ENCODE measurements at places on chromosomes 11 and 22.

GRCh38 chr11:127059750-127060149, 59.2 kb upstream of the KIRREL3 start:
- no peak for DNase-seq

GRCh38 chr11:7892059-7892699, 38.9 kb downstream of the OR10A6 start:
- no peak for DNase-seq

DNA sequence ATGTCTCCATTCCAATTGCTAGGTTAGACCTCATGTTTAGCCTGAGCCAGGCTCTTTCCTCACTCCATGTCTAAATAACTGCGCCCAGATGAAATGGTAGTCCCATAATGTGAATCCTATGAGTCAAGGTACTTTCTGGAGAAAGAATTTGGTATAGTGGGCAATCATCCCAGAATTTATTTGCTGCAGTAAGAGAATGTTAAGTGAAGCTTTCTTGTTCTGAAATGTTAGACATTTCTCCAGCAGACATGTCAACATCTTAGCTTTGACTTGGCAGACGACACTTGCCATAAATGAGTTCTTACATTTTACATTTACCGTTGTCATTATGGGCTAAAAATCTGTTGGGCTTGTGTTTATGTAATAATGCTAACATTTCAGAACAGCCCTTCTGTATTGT, 165.2 kb downstream of the PGR start:
- no peak for DNase-seq

- no peak for DNase-seq
Observed at GRCh38 chr11:47607380-47607779, 13.2 kb upstream of the C1QTNF4 start.

GRCh38 chr22:38861170-38861876, 10.7 kb downstream of the CBX6 start:
- DNase-seq, result no peak

DNA sequence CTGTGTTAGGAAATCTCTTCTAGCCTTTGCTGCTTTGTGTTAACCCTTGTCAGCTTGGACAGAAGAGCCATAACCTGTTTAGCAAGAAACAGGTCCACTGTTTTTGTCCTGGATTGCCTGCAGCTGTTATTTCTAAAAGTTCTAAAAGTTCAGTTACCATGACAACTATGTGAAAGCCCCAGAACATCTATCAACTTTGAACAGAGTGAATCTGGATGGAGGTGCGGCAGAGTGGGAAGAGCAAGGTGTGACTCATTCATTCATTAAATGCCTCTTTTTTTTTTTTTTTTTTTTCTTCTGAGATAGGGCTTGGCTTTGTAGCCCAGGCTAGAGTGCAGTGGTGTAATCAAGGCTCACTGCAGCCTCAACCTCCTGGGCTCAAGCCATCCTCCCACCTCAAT, 50.5 kb downstream of the RBX1 start:
- no peak for DNase-seq

- DNase-seq, result no peak
Observed at GRCh38 chr11:121099885-121100284, 1.2 kb upstream of the TECTA start.

GRCh38 chr11:767238-767637, 10.0 kb downstream of the GATD1 start:
- DNase-seq, result no peak

DNA sequence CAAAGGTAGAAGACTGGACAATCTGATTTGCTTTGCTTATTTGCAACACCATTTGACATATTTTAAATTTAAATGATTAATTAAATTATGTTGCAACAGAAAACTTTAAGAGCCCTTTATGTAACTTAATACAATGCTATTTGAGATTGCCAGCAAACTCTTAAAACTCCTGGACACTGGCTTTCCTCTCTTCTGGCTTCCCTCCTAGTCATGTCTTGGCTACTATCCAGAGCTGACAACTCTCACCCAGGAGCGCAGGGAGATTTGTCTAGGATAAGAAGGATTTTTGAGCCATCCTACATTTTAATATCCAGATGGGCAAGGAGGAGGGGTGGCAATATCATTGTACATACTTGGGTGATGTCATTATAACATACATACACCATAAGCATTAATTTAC, 134.3 kb downstream of the ELP4 start:
- DNase-seq, result no peak

DNA sequence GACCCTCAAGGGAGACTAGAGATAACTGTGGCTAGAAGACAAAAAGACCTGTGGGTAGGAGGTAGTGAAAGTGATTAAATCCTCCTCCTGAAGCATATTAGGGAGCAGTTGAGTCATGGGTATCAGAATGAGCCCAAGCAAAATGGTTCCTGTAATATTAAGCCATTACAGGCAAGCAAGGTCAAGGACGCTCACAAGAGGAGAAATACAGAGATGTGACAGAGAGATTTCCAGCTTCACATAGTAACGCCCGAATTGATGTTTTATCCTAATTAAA, 77.7 kb downstream of the FAM76B start:
- no peak for DNase-seq

DNA sequence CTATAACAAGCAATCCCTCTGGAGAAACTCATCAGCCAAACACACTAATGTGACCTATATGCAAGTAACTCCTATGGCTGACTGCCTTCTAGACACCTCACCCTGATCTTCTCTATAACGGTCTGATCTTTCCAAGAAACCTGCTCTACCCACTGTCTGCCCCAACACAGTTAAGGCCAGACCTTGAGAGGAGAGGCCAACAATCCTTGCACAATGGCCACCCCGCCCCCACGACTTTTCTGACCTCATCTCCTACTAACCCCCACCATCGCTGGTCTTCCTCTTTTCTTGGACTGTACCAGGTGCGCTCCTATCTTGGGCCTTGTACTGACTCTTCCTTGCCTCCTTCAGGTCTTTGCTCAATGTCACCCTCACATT, 12.5 kb downstream of the HIRA start:
- no peak for DNase-seq

DNA sequence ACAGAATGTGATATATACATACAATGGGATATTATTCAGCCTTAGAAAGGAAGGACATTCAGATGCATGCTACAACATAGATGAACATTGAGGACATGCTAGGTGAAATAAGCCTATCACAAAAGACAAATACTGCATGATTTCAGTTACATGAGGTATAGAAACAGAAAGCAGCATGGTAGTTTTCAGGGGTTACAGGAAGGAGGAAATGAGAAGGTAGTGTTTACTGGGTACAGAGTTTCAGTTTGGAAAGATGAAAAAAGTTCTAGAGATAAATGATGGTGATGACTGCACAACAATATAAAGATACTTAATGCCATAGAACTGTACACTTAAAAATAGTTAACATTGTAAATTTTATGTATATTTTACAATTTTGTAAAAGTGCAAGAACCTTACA, 266.7 kb upstream of the C11orf87 start:
- DNase-seq, result no peak

- no peak for DNase-seq
Observed at GRCh38 chr11:58796333-58796732, 48.2 kb downstream of the GLYATL2 start.

DNA sequence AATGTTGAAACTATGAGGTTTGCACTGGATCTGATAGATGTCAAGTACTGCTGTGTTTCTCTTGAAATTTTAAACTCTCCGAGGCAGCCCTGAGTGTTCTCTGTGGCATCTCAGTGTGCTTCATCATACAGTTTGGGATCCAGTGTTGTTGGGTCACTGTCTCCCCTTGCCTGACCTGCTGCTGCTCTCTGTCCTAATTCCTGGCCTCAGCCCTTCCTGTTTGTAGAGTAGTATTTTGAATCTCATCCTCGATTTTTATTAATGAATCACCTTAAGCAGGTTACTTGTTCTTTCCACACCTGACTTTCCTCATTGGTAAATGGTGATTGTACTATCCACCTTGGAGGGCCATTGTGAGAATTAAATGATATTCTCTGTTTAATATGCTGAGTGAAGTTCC, 70.7 kb upstream of the PAX6 start:
- no peak for DNase-seq

GRCh38 chr11:43145653-43146052, 166.1 kb upstream of the API5 start:
- DNase-seq, result no peak

- DNase-seq, result no peak
Observed at GRCh38 chr22:19446603-19447329, 745 bp downstream of the C22orf39 start.

DNA sequence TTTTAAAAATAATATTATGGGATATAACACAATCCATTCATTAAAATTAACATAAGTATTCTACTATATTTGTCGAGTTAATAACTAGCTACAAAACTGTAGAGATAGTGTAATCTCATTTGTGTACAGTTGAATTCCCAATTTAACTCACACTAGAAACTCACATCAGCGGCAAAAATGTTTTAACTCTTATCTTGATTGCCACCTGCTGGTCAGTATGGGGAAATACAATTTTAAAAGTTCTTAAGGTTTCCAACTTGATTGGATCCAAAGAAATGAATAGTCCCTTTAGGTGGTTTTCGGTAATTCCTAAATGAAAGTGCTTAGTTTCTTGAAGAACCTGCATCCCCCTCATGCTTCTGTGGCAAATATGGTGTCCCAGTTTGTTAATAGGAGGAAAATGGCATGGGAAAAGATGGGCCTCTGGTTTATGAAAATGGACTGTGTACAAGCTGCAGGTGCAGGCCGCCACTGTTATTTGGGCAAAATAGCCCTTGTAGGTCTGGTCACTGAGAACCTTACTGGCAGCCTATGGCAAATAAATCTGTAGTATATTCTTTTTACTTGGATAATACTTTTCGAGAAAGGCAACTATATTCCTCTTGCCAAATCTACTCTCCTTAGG, 33.7 kb upstream of the SLC17A6 start:
- no peak for DNase-seq

DNA sequence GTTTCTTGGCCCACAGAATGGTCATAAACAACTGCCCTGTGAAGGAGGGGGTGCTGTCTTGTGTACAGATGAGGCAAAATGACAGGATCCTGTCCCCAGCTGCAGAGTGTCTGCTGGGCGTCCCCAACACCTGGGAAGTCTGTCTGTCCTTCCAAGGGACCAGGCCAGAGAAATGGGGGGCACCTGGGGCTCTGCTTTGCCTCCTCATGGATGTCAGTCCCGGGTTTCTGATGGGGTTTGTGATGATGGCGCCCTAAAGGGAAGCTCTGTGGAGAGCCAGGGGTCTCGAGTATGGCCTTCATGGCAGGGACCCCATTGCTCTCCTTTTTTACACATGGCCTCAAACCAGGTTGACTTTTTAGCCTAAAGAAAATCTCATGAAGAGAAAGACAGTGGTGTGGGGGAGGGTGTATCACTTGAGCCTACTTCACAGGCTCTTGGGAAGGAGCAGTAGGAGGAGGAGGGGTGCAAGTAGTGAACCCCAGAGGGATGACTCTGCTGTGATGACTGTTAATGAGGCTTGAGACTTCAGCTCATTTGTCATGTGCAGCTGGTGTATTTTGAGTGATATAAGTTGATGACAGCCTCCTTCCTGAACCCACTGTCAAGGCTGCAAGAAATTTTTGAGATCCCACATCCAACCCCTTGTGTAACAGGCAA, 40.6 kb upstream of the TUB start:
- DNase-seq, result no peak

GRCh38 chr11:60878245-60879101, 11.1 kb downstream of the ZP1 start:
- DNase-seq, result no peak

- no peak for DNase-seq
Observed at GRCh38 chr22:17384612-17385330, 15.5 kb downstream of the CECR2 start.

- DNase-seq, result no peak
Observed at GRCh38 chr11:6567371-6567745, 36.1 kb downstream of the RRP8 start.

DNA sequence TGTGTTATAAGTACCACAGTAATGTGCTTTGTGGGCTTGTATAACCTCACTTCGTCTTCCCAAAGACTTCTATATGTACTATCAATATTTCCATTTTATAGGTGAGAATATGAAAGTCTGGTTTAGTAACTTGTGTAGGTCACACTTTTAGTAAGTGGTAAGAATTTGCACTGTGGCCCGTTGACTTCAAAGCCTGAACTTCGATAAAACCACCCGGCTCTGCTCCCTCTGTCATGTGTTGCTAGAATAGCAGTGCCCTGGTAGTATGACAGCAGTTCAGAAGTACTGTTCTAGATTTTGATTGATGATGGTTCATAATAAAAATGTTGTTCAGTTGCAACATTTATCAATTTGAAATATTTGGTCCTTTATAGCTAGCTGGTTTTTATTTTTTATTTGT, 110.2 kb upstream of the SORL1-AS1 start:
- DNase-seq, result no peak

GRCh38 chr11:124219126-124219525, 21.8 kb upstream of the OR8G1 start:
- no peak for DNase-seq

- no peak for DNase-seq
Observed at GRCh38 chr11:123479048-123479837, 49.2 kb downstream of the GRAMD1B start.

GRCh38 chr22:40567626-40568328, 68.7 kb downstream of the MRTFA start:
- DNase-seq, result no peak

DNA sequence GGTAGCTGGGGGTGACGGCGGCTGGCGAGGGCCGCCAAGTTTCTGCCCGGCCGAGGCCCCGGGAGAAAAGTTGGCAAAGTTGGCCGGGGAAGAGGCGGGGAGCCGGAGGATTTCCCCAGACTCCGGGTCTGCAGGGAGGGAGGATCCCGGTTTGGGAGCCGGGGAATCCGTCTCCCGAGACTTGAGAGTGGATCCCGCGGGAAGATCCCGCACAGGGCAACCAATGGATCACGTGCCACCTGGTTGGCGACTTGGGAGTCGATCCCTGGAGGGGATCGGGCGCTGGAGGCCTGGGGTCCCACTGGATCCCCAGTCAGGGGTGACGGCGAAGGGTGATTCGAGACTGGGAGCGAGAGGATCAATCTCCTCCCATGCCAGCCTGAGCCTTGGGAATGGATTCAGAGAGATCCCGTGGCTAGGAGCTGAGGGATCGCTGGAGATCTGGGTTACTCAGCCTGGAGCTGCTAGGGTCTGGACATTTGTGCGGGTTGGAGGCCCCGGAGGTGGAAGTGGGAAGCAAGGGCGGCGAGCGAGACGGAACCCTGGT, 394 bp downstream of the KIAA1671 start:
- no peak for DNase-seq

GRCh38 chr11:19878520-19878919, 165.9 kb downstream of the NAV2 start:
- DNase-seq, result no peak

DNA sequence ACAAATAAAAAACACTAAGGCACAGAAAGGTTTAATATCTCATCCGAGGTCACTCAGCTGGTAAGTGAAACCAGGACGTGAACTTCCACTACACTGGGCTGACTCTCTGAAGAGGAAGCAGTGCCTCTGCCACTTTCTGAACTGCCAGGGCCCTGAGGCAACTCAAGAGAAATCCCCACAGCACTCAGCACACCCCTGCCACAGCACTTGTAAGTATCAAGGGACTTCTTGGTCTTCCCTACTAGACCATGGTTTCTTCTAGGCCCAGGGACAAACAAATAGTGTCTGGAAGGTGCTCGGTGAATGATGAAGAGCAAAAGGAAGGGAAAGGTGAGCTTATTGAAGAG, 49.7 kb downstream of the RPL27A start:
- no peak for DNase-seq
